ENCODE measurements at places on chromosomes 4 and X.

DNA sequence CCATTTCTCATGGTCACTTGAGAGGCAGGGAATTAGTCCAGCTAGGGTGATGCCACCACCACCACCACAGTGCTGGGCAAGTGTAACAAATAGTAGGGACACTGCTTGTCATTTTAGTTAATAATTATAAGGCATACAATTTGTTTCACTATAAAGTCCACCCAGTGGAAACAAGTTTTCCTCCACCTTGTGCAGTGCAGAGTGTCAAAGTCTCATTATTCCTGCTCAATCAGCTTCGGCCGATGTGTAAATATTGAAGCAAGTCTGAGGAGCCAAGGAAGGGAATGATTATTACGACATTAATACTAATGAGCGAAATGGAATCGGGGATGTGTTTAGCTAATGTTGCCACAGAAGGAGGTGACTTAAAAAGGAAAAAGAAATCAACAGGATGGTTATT is 340.4 kb downstream of the NKX6-1 start:
- DNase-seq = no peak

GRCh38 chrX:8815460-8816065 is 14.4 kb upstream of the FAM9A start:
- no peak for DNase-seq

DNA sequence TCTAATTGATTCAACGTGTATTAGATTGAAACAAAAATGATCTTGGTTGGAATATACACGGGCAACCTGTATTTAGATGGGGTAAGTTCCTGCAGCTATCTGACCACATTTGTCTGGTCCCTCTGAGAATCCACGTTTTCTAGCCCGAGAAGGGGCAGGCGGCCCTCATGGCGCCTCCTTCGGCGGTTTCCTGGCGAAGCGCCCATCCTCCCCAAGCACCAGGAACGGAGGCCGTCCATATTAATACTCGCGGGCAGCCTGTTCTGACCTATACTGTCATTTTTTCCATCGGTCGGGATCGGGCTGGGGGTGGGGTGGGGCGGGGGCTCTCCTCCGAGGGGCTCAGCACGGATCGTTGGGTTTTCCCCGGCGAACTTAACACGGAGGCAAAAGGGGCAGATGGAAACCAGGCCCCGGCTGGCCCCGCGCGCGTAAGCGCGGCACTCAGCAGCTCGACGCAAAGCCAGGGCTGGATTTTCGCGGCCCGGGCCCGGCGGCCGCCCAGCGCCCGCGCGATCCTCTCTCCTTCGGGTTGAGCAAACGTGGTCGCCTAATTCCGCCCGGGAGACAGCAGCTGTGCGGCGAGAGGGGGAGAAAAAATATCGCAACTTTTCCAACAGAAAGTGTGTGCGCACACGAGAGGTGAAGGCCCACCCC is 77.2 kb upstream of the BCOR start:
- DNase-seq = no peak

GRCh38 chrX:131219271-131219670 is 69.8 kb downstream of the IGSF1 start:
- no peak for DNase-seq

GRCh38 chrX:56853436-56853835 is 124.4 kb downstream of the NBDY start:
- no peak for DNase-seq

- no peak for DNase-seq
These were observed 731 bp upstream of the AMMECR1 start for GRCh38 chrX:110318664-110318968.

- no peak for DNase-seq
These were observed 128.4 kb downstream of the FHDC1 start for GRCh38 chr4:153064571-153064970.

DNA sequence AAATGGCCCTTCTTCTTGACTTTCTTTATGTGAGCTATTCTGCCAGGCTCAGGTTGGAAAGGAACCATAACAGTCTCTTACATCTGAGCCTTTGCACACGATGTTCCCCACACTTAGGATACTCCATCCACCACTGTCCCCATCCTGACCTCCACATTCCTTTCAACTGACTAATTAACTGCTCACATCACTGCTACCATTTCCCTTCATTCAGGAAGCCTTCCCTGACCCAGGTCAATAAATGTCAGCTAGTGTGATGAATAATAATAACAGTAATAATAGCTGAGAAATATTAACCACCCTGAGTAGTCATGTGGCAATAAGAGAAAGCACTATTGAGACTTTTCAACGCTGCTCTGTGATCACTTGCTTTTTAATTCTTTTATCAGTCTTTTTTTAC is 291.7 kb downstream of the KCNIP4 start:
- DNase-seq = no peak

- DNase-seq = no peak
These were observed 959.7 kb upstream of the LCORL start for GRCh38 chr4:18981234-18981615.

DNA sequence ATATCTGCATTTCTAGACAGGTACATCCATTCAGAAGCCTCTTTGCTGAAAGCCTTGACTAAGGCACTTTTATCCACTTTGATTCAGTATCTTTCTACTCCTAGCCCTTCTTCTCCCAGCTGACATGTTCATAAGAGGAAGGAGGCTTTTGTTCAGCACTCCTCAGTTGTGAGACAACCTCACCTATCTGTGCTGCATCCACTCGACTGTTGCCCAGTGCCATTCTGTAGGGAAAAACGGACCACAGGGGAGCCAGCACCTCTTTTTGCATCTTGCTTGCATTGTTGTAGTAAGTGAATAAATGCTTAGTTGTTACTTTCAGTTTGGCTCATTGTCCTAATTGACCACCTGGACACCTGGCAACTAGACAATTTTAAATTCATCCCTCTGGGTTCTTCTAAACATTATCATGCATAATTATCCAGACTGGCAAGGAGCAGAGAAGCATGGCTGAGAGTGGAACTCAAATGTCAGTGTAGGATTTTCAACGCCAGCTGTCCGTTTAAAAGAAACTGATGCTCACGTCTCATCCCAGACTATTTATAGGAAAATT is 83.8 kb upstream of the BOD1L1 start:
- DNase-seq = no peak

DNA sequence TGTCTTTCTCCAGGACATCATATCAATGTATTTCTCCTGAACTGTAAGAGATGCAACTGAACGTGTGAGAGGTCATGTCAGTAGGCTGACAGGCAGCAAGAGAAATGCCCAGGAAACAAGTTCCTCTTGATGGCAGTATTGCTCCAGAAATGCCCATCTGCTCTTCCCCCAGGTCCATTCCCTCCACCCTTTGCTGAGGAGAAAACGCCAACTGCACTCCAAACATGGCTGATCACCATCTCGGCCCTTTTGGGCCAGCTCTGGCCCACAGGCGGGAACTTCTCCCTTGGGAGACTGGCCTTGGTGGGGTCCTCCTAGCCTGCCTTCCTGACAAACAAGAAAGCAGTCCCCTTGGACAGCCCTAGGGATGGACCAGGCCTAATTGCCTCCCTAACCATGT is 276.5 kb upstream of the AGTR2 start:
- no peak for DNase-seq

GRCh38 chrX:119708936-119709335 is 16.0 kb upstream of the SEPTIN6 start:
- DNase-seq = no peak

DNA sequence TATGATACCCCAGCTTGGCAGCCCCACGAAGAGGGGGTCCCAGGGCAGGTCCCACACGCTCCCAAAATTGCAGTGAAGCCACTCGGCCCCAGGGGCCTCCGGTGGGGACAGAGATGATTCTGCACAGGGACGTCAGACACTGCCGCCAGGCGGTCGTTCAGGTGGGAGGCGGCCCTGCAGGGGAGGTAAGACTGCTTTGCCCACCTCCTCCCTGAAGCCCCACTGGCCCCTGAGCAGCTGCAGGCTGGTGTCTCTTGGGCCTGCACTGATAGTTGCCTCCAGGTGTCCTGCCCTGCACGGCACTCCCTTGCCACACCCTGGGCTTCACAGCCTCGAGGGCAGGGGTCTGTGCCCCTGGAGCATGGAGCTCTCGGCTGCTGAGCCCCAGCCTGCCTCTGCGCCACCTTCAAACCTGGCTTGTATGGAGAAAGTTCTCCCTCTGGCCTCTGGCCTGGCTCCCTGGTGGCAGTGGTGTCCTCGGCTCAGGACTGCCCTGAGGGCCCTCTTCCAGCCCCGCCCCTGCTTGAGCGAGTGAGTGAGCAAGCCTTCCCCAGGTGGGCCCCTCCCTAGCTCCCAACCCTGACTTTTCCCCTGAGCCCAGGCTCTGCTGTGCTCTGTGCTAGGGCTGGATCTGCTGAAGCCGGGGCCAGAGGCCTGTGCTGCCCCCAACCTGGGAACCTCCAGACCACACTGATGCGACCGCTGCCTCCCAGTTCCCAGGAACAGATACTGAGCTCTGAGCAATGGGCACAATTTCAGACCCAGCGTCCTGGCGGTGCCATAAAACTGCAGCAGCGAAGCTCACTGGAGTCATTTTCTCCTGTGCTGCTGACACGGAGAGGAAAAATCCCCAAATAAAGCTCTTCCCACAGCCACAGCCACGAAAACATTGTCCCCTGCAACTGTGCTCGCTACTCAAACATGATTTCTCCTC is 16.1 kb downstream of the ADRA2C start:
- DNase-seq = no peak

DNA sequence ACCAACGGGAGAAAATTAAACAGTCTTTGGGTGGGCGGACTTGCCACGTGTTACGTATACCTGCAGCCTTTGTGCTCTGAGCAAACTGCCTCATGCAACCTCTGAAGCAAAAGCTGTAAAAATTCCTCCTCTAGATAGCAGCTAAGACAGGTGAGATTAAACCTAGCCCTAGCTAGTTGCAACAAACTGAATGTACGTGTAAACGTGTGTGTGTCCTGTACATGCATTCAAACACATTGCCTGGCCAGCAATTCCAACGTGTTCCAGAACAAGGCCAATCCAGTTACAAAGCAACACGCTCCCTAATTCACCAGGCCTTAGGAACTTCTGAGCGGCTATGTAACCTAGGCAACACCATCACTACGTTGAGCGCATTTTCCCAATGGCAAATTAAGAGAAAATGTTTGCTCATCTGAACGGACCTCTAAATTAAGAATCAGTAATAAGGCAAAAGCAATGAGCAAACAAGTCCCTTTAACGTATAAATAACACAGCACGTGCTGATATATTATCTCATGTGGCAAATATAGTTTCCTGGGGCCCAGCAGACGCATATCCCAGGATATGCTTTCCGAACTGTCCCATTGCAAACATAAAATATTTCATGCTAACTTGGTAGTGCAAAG is 792 bp downstream of the PPID start:
- no peak for DNase-seq

GRCh38 chr4:184150102-184150839 is 67.4 kb downstream of the ENPP6 start:
- no peak for DNase-seq

DNA sequence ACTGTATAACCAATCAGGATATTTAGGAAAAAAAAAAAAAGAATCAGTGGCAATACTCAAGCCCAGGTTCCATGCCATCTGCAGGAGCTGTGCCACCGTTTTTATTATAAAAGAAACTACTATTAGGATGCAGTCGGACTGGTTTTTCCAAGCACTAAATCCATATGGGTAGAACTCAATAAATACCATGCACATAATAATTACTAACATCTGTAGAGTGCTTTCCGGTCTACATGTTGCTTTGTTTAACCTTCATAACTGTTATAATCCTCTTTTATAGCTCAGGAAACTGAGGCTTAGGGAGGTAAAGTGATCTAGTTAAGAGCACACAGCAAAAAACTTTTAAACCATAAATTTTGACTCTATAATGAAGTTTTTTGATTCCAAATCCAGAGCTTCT is 24.0 kb downstream of the ARSJ start:
- no peak for DNase-seq

DNA sequence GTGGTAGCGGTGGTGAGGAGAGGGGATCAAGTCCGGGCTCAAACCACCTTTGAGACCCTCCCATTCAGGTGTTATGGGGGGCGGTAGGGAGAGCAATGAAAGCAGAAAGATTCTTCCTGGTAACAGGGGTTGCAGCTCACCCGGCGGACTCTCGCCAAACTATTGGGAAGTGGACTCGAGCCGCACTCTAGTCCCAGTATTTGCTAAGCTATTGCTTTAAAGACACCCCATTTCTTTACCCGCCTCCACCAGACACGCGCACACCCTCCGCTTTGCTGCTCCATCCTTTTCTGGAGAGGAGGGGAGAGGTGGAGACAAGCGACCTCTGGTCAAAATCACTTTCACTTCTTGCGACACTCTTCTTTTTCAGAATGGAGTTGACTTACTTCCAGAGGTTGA is 625 bp upstream of the GABRA4 start:
- DNase-seq = no peak

DNA sequence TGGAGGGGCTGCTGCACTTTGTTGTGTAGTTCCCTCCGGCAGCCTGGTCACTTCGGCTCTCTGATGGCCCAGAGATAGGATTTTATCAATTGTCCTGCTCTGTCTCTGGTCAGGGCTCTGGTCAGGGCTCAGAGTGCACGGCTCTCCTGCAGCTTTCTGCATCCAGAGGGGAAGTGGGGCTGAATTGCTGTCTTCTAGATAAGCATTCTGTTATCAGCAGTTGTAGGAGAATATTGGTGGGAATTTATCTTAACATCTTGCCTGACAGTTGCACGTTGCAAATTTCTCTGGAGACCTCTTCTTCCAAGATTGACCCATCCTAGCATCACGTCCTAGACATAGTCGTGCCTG is 62.8 kb downstream of the FAM193A start:
- DNase-seq = no peak

DNA sequence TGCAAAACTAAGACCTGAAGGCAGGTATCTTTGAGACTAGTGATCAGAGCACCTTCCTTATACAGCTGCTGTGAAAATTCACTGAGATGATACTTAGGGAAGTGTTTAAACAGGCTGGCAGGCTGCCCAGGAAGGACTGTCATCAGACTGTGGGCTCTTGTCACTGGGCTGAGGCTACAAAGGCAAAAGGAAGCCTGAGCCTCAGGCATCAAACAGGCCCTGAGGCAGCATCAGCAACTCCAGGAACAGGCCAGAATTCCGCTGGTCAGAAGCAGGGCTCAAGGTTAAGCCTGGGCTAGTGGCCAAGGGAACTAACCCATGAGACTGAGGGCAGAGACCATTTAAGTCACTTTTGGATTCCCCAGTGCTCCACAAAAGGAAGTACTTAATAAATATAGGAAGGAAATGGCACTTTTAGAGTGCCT is 12.8 kb downstream of the PJA1 start:
- DNase-seq = no peak

GRCh38 chr4:165592386-165592785 is 213.6 kb downstream of the CPE start:
- no peak for DNase-seq

DNA sequence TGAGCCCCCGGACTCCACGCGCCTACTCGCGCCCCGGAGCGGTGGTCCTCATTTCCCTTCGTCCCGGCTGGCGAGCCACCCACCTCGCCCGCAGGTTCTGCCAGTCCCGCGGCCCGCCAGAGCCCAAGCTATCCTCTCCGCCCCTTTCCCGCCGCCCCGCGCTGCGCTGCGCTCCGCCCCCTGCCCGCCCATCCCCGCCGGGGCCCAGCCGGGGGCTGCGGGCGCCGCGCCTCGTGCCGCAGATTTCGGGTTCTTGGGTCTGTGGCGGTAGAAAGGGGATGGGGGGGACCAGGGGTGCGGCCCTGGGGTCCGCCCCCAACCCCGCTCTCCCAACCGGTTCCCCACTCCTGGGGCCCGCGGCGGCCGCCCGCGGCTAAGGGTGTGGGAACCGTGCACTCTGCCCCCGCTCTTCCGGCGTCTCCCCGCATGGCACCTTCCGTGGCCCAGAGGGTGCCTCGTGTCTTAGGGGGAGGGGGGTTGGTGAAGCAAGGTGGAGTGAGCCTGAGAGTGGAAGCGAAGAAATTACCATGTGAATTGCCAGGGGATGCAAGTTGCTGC is 650.8 kb upstream of the DIPK2B start:
- DNase-seq = no peak

- no peak for DNase-seq
These were observed 203.6 kb upstream of the MAMLD1 start for GRCh38 chrX:150159537-150159936.

GRCh38 chrX:63349307-63349706 is 1.8 kb downstream of the SPIN4 start:
- DNase-seq = no peak

All from amniotic stem cell (primary cell).